Motor neuron (in vitro differentiated cells): ENCODE measurements at places on chromosomes 4 and X.
A peak's percentile ranks its signal among the peaks of the same experiment; 100 is the strongest.

DNA sequence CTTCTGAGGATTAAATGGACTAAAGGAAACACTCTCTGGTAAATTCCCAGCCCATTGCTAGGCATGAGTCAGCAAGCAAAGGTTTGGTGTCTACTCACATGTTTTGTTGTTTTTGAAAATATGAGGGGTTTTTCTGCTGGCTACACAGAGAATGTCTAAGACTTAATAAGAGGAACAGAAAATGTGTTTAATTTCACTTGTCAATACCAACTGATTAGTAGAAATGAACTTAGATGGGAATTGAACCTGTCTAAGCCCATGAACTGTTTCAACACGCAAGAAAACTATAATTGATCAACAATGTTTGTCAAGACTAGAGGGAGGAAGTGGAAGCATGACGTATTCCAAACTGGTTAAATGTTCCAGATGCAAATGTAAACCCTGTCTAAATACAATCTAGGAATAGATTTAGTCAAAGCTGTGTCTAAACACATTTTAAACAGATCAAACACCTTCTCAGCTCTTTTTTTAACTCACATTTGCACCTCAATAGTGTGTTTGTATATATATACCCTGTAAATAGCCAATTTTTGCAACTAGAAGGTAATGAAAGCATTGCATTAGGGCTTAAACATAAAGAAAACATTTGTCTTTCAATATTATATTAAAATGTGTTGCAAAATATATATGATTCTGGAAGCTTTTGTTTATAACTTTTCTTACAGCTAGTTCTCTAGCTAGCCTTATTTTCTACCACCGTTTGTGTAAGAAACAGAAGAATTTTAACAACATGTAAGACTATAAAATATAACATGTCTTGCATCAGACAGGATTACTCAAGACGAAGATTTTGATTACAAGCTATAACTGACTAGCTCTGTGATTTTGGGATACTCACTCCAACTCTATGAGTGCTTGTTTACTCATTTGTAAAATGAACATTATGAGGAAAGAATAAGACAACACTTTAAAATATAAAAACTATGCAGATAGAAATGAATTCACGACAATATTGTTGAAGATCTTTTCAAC is 607.8 kb downstream of the FSTL5 start:
- no peak for ATAC-seq

DNA sequence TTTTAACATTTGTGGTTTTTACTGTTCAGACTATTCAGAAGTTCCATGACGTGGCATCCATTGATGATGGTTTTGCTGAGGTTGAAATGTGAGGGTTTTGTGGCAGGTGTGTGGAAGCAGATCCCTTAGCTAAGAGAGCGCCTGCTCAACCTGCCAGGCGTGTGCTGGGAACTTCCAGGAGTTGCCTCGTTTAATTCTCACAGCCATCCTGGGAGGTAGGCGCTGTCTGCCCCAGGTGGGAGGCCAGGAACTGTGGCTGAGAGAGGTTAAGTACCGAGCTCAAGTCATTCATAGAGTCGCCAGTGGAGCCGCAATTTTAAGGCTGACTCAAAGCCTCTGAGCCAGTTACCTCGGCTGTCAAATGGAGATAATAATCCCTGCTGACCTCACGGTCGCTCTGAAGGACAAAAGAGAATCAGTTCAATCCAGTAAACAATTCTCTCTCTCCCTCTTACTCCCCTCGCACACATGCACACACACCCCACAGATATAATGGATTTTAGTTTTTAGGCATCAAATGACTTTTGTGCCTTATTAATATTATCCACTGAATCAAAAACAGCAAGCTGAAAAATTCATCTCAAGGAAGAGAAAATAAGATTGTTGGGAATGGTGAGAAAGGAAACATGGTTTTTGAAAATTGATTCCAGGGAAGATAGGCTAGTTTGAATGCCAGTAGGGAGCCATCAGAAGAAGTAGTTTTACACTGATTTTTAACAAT is 171.3 kb downstream of the PTTG2 start:
- ATAC-seq: peak; percentile 76

DNA sequence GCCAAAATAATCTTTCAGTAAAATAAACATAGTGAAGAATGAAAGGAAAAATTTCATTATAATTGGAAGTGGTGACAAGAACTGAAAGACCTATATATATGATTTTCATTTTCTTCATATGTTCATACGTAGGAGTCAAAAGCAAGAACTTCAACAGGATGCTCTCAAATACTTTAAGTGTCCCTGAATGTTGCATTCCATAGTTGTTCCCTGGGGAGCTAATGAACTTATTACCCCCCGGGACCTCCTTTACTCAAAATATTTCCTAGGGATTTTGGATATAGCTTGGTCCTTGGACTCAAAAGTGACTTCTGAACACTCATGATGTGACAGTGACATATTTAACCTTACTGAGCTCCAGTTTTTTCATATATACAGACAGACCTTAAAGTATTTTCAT is 44.9 kb upstream of the NDST4 start:
- no peak for ATAC-seq

- no peak for ATAC-seq
These were observed 38.6 kb upstream of the TMEM184C start for GRCh38 chr4:147578593-147578992.

GRCh38 chr4:13626492-13627177 is 890 bp downstream of the BOD1L1 start:
- no peak for ATAC-seq

GRCh38 chrX:101370888-101371504 is 15.0 kb downstream of the BTK start:
- no peak for ATAC-seq

- ATAC-seq: no peak
These were observed 640.6 kb downstream of the PCDH7 start for GRCh38 chr4:31360786-31361185.

DNA sequence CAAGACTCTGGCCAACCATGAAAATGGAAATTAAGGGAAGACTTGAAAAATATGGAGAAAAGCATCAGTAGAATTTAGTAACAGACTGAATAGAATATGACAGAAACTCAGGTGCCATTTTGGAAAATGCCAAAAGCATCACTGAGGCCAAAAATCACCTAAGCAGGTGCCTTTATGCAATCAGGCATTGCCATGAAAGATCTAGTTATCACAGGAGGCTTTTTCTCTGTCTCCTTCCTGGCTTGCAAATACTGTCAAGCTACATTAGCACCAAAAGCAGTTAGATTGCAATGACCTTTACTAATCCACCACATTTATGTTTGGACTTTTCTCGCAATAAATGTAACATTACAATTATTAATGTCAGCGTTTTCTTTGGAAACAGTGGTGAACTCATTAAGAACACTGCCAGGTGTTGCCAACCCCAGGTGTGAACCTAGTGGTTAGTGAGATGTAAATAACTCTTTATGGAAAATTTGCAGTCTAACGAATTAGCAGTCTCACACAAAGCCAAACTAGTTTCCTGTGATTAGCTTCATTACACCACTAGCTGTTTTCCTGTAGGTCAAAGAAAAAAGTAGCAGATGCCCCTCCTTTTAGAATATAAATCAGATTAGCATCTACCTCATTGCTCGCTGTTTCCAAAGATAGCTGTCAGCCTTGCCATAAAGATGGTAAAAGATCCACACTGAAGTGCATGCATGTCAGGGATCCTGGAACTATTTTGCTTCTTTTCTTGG is 1568.4 kb upstream of the TENM3 start:
- ATAC-seq: no peak

- no peak for ATAC-seq
These were observed 471.0 kb downstream of the KLHL13 start for GRCh38 chrX:117645639-117646038.

DNA sequence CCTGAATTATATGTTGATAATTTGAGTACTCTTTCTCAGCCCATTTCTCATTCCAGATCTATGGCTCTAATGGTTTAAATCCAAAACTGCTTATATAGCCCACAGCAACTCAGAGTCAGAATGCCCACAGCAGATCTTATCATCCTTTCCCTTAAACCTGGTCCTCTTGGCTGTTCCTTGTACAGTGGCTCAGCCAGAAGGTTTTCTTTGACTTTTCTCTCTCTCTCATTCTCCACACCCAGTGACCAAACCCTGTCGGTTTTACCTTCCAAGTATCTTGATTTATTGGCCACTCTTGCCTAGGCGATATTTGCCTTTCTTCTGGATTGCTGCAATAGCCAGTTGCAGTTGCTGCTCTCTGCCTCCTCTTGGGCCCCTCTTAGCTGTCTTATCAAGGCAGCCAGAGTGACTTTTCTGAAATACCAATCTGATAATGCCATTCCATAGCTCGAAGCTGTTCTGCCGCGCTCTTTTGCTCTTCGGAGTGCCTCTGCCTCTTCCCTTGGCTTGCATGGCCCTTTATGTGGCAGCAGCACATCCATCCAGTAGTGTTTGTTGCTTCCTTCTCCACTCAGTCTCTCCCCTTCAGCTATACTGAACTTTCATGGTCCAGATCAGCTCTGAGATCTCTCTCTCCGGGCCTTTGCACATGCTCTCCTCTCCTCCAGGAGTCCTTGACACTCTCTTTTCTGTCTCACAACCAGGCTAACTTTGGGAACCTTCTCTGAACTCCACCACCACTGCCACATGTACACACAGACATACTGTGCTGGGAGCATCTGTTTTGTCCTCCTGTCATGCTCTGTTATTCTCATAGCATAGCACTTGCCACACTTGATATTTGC is 11.8 kb downstream of the GAB1 start:
- no peak for ATAC-seq

GRCh38 chr4:20297261-20297660 is 45.6 kb downstream of the SLIT2 start:
- no peak for ATAC-seq

DNA sequence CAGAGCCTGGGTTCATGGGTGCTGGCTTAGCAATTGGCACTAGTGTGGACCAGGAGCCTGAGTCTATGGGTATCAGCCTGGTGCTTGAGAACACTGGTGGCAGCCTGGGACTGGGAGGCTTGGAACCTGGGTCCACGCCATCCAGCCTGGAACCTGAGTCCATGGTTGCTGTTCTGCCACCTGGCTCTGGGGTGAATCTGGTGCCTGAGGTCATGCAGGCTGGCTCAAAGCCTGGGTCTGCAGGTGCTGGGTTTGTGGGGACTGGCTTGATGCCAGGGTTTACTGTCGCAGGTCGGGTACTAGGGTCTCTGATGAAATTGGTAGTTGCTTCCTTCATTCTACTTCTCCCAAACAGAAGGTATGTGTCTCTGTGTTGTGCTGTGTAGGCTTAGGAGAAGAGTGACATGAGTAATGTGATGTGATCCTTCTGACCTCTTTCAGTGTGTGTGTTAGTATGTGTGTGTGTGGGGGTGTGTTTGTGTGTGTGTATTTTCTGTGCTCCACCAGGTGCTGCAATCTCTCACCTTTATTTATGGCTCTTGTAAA is 517.0 kb upstream of the EPHA5 start:
- ATAC-seq: no peak

DNA sequence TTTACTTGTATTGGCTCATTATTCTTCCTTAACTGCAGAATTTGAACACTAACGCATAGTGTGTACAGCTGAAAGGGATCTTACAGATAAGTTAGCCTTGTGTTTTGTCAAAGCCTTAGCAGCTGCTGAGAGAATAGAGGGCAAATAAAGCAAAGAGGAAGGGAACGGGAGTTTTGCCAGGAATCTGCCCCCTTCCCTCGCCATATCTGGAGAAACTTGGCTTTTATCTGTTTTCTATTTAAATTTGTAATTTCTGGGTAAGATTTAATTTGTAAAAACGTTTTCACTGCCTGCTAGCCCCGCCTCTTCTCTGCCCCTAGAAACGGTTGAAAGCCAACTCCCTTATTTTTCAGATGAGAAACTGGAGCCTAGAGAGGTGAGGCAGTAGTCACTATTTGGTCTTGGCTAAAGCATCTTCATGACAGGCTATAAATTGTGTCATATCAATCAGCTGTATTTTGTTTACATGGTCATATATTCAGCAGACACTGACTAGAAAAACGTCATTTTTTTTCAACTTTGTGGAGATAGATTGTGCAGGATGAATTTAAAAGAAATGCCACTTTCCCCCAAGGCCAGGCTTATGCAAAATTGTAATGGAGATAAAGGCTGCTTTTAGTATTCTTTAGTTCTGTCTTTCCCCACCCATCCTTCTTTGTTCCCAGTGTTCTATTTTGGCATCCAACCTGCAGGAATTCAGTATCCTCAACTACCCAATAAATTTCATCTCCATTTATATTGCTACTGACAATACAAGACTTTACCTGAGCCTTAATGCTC is 319.4 kb downstream of the SH2D1A start:
- no peak for ATAC-seq

DNA sequence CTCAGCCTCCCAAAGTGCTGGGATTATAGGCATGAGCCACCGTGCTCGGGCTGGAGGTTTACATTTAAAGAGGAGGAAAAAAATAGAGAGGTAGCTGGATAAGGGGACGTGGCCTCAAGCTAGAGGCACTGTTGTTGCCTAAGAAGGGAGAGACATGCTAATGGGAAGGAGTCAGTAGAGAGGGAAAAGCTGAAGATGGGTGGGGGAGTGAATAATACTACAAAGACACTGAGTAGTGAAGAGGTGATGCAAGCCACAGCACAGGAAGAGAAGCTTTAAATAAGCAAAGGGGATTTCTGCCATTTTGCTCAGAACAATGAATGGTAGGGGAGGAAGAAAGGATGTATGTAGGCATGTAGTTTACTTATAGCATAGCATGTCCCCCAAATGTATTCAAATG is 11.5 kb upstream of the AP1S2 start:
- ATAC-seq: no peak

DNA sequence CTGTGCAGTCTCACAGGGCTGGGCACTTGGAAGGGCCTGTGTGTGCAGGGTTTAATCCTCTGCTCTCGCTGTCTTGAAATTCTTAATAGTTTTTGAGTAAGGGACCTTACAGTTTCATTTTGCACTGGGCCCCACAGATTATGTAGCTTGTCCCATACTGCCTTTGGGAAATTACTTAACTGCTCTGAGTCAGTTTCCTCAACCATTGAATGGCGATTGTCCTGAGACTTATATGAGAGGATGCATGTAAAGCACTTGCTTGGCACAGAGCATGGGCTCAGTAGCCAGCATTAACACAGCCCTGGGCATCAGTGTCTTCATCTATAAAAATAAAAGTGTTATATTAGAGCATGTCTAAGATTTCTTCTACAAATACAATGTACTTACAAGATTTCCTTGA is 55.8 kb downstream of the CLCN5 start:
- ATAC-seq: no peak

- ATAC-seq: peak; percentile 52
These were observed 49.6 kb downstream of the SMAD1 start for GRCh38 chr4:145531223-145531622.

- ATAC-seq: no peak
These were observed 70.8 kb downstream of the PTPN13 start for GRCh38 chr4:86664959-86665358.

- no peak for ATAC-seq
These were observed 107.3 kb downstream of the PSAPL1 start for GRCh38 chr4:7327341-7327885.

DNA sequence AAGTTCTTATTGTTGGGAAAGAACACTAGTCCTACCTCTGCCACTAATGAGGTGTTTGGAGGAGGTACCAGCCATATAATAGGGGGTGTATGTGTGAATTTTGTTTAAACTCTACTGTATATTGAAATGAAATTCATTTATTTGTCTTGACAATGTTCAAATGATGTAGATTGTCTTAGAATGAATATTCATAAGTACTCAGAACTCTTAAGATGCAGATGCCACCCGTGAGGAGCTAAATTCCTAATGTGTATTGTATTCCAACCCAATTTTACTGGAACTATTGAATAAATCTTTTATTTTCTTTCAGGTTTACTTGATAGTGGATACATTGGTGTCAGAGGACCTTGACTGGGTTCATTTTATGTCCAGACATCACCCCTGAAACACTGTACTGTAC is 63.9 kb upstream of the RAB33B start:
- ATAC-seq: peak; percentile 55

- no peak for ATAC-seq
These were observed 956 bp downstream of the TMEM154 start for GRCh38 chr4:152678841-152679240.
